HL-60 (cell line): ENCODE measurements at places on chromosomes 3 and 15.

GRCh38 chr15:68439506-68439905, 7.5 kb upstream of the ITGA11 start:
- no peak for DNase-seq

DNA sequence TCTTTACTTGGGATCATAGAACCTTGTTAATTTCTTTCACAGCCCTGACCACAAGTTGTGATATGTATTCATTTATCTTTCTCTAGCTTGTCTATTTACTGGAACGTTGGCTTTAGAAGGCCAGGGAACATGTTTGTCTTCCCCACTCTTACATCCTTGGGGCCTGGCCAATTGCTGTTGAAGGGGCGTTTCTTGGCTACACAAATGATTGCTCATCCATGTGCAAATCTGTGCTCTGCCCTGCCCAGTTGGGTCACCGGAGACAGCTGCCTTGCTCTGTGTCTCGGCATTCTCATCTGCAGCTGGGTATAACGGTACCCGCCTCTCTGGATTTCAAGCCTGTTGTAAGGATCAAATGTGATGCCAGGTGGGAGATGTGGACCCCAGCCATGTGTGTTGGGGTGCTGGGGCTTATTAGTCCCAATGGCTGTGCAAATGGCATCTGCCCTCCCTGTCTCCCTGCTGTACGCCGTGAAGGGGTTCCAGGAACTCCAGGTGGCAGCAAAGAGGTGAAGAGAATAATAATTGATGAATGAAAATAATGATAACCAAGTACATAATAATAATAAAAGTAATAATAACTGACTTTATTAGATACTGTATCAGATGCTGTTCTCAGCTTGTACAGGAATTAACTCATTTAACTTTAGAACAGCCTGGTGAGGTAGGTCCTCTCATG, 24.0 kb upstream of the TLE3 start:
- DNase-seq, result no peak

DNA sequence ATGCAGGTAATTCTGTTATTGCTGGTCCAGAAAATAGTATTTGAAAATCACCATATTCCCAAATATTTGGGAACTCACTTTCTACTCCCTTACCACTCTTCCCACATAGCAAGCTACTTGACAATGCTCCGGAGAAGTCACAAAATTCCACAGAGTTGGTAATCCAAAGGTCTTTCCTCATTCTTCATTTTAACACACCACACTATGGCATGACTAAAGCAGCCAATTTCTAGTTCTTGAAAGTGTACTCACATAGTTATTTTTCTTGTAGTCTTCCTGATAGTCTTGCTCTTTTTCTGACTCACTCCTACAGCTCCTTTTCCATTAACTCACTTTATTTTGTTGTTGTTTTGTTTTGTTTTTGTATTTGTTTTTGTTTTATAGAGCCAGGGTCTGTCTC, 67.2 kb downstream of the MYO9A start:
- no peak for DNase-seq

- DNase-seq, result peak; percentile 56
These were observed 9.9 kb downstream of the ARL6IP5 start for GRCh38 chr3:69094467-69095205.

GRCh38 chr3:186751480-186751879, 31.9 kb upstream of the EIF4A2 start:
- DNase-seq, result no peak

- no peak for DNase-seq
These were observed 50.9 kb upstream of the CMTM7 start for GRCh38 chr3:32340611-32341365.

GRCh38 chr3:10693457-10693856, 122.6 kb upstream of the SLC6A11 start:
- no peak for DNase-seq

DNA sequence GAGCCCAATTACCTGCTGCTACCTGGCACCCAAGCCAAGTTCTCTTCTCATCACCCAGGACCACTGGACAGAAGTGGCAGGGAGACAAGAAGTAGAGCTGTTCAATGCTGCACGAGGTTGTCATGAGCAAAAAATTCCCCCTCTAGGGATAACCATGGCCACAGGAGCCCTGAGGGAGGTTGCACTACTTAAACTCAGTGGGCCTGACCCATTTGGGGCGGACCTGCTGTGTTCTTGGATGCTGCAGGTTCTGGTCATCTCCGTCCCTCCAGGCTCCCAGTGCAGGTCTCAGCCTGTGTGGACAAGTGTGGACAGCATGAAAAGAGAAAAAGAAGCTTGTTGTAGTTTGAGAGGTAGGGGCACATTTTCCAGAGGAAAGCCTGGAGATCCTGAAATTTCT, 26.1 kb upstream of the MANF start:
- no peak for DNase-seq

DNA sequence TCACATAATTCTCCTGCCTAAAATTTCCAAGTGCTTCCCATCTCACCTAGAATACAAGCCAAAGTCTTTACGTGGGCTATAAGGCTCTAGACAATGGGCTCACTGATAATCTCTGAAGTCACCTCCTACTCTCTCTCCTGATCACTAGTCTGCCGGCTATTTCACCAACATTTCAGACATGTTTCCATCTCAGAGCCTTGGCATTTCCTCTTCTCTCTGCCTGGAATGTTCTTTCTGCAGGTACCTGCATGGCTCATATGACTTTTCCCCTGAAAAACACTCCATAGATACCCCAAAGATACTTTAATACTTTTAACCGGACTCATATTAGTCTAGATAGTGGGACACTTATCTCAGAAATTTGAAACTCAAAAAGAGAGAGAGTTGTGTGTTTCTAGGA, 32.7 kb downstream of the CD200 start:
- DNase-seq, result no peak

DNA sequence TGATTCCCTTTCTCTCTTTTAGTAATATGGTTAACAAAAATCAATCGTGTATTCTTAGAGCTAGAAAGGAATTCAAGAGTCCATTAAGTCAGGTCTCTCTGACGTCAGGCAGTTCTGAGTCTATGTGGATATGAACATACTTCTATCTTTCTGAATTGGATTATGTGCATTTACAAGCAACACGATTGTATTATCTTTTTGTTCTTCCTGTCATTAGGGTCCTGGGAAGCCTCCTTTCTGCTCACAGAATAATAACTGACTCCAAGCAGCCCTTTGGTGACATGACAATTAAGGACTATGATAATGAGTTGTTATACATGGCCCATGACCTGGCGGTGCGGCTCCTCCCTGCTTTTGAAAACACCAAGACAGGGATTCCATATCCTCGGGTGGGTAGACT, 14.0 kb downstream of the EDEM1 start:
- DNase-seq, result no peak

DNA sequence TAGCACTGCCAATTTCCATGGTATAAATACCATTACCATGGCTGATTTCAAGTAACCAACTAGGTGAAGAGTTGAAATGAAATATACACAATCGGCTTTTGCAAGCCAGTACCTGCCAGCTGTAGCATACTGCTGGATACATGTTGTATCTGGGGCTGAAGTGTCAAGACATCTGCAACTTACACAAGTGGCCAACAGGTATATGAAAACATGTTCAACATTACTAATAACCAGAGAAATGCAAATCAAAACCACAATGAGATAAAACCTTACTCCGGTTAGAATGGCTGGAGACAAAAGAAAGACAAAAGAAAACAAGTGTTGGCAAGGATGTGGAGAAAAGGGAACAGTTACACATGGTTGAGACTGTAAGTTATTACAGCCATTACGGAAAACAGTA, 11.6 kb downstream of the ATOSA start:
- DNase-seq, result no peak

DNA sequence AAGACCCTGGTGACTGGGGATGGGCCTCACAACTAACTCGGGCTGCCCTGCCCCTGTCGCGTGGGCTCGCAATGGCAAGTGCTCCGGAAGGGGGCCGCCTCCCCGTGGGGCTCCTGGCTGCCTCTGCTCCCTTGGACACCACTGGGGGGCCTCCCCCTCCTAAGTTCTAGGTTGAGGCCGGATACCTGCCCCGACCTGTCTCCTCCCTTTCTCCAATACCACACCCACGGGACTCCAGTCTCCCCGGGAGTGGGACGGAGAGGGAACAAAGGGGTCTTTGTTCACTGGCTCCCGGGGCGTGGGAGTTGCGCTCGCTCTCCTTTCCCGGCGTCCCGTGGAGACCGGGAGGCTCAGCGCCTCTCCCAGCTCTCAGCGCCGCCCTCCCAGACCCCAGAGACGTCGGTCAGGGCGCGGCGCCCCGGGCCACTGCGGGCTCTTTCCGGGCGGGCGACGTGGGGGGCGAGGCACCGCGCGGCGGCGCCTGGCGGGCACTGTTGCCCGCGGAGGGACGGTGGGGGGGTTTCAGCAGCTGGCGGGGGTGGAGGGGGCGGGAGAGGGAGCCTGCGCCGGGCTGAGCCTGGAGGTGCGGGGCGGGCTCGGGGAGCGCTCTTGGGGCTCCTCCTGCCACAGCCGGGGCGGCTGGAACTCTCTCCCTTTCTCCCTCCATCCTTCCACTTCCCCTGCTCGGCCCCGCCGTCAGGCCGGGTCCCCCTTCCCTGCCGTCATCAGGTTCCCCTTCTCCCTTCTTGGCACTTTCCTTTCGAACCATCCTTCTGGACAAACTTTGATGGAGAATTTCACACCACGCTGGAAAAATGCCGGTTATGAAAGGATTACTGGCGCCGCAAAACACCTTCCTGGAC, at the start of gene KCNH8:
TSS of gene KCNH8 (plus strand) at position 606 of the 863 bp plus-strand sequence. CDS start at position 816, 210 bp downstream.
- no peak for DNase-seq

DNA sequence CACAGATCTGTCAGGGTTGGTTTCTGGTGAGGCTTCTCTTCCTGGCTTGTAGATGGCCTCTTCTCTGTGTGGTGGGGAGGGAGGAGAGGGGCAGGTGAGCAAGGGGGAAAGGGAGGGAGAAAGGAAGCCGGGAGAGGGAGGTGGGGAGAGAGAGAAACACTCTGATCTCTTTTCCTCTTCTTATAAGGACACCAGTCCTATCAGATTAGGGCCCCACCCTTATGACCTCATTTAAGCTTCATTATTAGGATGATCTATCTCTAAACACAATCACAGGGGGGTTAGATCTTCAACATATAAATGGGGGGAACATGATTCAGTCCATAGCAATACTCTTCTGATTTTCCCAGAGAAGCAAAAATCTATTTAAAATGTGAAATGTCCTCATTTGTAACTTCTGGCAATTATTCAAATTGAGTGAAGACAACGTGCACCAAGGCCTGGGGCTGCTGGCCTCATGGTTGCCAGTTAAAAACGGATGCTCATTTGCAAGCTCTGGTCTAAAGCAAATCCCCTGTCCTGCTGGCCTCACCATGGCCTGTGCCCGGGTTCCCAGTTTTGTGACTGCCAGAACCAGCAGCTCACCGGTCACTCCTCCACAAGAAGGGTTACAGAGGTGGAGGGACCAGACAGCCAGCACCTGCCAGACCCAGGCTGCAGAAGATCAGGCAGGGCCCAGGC, 8.3 kb downstream of the POMGNT2 start:
- DNase-seq, result no peak

DNA sequence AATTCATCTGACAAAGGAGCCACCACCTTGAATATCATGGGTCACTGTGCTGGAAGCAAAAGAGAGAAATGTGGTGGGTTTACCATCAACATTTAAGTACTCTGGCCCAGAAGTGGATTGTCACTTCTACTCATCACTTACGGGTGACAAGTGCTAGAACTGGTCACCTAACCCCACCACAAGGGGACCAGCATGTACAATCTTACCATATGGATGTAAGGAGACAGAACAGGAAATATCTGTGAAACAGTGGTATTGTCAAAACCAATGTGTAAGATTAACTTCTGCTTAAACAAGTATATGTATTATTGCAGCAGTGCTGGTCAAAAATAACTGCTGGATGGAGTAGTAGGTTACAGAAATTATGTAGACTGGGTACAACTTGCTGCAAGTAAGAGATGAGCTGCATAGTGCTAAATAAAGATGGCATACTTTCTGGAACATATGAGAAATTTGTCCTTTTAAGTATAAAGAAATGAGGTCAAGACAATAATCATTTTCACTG, 171.8 kb downstream of the POTEB3 start:
- no peak for DNase-seq

DNA sequence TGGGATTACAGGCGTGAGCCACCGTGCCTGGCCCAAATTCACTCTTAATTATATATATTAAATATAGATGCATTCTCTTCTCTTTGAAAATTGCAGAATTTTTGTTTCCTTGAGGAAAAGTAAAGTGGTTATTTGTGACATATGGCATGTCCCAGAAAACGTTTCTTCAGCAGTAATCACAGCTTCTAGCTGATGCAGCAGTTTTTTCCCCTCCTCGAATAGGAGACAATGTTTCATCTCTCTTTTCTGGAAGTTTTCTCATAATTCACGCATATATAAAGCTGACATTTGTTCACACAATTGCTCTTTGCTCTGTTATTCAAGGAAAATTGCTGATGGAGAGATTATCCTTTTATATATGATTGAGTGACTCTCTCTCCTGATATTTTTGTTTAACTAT, 99.8 kb downstream of the SERPINI1 start:
- no peak for DNase-seq

GRCh38 chr15:25641361-25641760, 202.5 kb upstream of the UBE3A start:
- DNase-seq, result no peak

GRCh38 chr15:99371180-99372103, 120.2 kb downstream of the LRRC28 start:
- DNase-seq, result no peak

DNA sequence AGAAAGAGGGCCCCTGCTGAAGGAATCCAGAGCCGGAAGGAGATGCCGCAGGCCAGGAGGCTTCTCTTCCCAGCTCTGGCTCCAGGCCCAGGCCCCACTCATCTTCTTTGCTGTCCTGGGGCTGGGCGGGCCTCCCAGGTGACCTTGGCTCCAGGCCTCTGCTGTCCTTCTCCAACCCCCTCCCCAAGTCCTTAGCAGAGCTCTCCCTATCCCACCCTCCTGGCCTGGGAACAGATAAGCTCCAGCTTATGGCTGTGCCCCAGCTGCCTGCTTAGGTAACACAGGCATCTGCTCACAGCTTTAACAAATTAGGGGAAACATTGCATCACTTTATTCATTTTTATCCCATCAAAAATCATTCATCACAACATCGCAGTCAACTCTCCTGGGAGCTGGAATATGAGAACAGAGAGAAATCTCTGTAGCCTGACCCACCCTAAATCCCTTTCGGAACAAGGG, 86.9 kb downstream of the SEMA5B start:
- DNase-seq, result no peak

- DNase-seq, result no peak
These were observed 42.7 kb downstream of the ZDHHC3 start for GRCh38 chr3:44932986-44933944.

DNA sequence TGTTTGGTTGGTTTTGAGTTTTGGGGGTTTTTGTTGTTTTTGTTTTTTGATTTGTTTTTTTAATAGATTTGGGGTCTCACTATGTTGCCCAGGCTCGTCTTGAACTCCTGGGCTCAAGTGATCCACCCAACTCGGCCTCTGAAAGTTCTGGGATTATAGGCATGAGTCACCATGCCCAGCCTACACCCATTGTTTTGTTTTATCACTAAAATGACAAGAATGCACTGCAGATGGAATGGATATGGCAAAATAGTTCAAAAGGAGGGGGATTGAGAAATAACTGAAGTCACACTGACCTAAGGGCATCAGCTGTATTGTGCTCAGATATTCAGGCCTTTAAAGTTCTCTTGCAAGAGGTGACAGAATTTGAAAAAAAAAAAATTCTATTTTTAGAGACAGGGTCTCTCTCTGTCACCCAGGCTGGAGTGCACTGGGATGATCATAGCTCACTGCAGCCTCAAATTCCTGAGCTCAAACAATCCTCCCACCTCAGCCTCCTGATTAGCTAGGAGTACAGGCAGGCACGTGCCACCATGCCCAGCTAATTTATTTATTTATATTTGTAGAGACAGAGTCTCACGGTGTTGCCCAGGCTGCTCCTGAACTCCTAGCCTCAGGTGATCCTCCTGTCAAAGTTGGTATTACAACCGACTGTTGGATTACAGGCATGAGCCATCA, 4.4 kb upstream of the RASA2 start:
- peak; percentile 49 for DNase-seq
